ENCODE measurements at places on chromosomes 11 and 22.

- DNase-seq: no peak
These were observed 73.1 kb downstream of the ARHGAP32 start for GRCh38 chr11:129119036-129119435.

DNA sequence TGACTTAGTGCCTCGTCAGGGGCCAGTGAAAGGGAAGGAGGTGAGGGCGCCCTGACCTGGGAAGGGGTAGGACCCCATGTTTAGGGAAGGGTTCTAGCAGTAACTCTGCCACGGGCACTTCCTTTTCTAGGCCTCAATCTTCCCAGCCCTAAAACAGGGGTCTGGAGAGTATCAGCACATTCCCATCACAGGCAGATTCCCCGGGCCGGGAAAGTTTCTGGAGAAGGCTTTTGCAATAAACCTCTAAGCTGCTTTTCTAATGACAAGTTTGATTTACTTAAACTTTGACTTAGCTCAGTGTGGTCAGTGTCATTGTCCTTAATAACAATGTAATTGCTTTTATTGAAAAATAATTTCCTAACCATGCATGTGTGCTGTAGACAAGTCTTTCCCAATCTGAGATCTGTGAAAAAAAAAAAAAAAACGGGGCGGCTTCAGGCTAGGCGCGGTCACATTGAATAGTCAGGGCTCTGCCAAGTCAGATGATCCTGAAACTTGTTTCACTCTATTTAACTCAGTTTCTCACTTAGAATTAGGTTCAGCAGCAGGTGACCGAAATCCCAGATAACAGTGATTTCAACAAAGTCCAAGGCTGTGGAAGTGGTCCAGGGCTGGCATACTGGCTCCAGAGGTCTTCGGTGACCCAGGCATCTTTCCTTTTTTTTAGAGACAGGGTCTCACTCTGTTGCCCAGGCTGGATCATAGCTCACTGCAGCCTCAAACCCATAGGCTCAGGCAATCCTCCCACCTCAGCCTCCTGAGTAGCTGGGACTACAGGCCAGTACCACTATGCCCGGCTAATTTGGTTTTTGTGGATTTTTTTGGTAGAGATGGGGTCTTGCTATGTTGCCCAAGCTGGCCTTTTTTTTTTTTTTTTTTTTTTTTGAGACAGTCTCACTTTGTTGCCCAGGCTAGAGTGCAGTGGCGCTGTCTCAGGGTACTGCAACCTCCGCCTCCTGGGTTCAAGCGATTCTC is 19.5 kb upstream of the TAB1 start:
- no peak for DNase-seq

DNA sequence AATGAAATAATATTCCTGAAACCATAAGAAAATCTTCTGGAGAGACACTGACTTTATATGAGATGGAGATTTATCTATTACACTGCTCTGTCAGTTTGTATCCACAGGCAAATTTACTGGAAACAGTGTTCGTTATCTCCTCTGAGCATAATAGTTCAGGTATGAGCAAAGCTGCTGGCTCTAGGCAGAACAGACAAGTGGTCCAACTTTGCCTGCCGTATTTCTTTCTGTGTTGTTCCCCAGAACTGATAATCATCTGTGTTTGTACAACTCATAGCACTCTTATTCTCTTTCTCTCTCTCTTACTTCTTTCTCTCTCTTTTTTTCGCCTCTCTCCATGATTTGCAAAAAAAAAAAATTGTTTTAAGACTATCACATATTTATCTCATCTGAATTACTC is 623.8 kb upstream of the CHORDC1 start:
- no peak for DNase-seq

- no peak for DNase-seq
These were observed at the start of gene MAPK8IP1 for GRCh38 chr11:45885274-45885920. MAPK8IP1 (plus strand) TSS chr11:45885651; CDS start chr11:45885821, 170 bp downstream.

Data from AG04449 (cell line).